ENCODE measurements at places on chromosomes 11 and 22.

DNA sequence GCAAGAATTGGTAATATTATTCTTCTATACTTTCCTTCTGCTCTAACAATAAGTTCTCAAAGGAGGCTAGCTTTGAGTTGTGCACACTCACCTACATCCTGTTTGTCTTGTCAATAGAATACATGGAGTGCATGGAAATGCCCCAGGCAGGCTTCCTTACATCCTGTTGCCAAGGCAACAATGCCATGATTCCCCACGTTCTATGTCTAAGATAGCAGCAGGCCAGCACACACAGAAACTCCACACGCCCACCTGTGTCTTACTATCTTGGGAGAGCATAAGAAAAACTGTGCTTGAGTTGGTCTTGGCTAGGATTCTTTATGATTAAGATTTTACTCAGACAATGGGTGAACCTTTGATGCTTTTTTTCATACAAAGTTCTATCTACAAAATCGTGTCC is 379.2 kb downstream of the AASDHPPT start:
- no peak for DNase-seq

GRCh38 chr11:104134745-104135144 is 29.2 kb downstream of the PDGFD start:
- DNase-seq, result no peak

- no peak for DNase-seq
Measured at GRCh38 chr11:2751523-2752203, 51.9 kb upstream of the KCNQ1OT1 start.

DNA sequence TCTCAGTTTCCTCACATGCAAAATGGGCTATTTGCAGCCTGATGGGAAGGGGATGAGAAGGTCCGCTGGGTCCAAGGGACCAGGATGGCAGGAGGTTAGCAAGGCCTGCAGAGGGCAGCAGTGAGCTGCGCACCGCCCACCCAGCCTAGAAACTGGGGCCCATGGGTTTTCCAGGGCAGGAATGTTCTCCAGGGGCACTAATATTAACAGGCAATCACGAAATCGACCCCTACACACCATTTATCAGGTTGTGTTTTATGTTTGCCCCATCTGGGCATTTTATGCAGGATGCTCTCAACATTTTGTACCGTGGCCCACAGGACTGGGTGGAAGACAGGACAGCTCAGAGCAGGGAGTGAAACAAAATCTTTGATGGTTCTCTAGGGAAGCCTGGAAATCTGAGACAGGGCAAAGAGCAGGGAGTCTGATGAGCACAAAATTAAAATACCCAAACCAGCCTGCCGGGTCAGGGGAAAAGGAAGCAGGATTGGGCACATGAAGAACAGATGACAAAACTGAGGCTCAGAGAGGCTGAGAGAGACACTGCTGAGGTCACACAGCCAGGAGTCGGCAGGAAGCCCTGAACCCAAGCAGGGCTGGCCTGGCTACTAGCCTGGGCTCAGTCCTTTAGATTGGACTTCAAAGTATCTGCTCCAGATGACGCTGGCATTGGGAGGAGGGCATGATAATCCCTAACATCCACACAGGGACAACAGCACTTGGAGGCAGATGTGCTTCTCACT is 1.6 kb upstream of the BCR start:
- DNase-seq, result peak; percentile 61

GRCh38 chr11:95255251-95256145 is 24.5 kb upstream of the SESN3 start:
- no peak for DNase-seq
